ENCODE measurements at places on chromosomes 2 and 18.

DNA sequence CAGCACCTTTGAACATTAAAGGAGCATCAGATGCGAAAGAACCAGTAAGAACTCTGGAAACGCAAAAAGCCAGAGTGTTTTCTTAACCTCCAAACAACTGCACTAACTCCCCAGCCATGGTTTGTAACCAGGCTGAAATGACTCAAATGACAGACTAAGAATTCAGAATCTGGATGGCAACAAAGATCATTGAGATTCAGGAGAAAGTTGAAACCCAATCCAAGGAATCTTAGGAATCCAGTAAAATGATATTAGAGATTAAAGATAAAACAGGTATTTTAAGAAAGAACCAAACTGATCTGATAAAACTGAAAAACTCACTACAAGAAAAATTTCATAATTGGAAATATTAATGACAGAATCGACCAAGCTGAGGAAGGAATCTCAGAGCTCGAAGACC lies 116.7 kb downstream of the PTRHD1 start:
- DNase-seq, result no peak

DNA sequence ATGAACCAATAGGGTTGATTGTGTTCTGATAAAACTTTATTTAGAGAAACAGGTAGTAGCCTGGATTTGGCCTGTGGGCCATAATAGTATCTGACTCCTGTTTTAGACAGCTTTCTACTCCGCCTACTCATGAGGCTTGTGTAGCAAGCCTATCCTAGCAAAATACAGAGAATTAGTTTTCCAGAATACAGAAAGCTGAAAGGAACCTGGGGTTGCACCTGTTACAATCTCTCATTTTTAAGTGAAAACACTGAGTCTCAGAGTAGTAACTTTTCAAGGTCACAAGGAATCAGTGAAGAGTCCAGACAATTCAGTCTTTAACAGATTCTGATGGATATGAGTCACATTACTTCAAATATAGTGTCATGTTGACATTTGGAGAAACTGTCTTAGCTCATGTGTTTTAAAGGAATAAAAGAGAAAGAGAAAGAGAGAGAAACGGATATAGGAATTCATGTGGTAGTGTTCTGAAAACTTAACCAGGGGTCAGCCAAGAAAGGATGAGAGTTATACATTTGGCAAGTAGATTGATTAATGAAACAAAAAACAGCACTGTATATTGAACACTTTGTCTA lies 17.0 kb downstream of the ARHGAP28 start:
- no peak for DNase-seq

GRCh38 chr2:174245065-174245464 lies 3.3 kb downstream of the OLA1 start:
- no peak for DNase-seq

GRCh38 chr2:152396763-152397162 lies 61.8 kb downstream of the FMNL2 start:
- DNase-seq, result no peak

- no peak for DNase-seq
Observed at GRCh38 chr2:226837334-226837733, 1.5 kb downstream of the RHBDD1 start.

DNA sequence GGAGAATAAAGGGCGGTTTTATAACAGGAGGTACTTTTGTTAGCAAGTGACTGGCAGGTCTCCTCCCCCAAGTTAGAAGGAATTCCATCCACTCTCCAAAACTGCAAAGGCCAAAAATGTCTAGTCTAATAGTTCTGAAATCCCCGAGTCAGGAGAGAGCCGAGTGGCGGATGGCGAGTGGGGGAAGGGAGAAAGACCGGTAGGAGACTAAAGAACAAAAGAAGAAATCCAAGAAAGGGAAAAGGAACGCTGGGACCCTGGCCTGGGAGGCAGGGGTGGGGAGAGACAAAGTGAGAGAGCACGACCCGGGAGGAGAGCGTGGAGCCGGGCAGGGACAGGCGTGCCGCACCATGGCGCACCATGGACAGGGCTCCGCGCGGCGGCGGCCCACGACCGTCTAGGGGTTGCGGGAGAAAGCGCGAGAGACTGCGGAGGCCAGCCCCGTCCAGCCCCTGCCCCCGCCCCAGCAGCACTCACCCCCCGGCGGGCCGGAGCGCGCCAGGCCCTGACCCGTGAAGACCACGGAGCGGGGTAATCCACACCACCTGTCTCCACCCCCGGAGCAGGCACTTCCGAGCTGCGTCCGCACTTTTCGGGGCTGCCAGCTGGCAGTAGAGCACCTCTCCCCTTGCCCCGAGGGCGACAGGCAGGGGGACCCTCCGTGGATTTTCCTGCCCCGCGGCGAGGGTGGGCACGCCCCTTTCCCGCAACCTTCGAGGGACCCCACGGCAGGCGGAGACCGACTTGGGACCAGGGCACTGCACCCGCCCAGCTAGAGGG lies 1.6 kb downstream of the CDH2 start:
- peak; percentile 49 for DNase-seq

DNA sequence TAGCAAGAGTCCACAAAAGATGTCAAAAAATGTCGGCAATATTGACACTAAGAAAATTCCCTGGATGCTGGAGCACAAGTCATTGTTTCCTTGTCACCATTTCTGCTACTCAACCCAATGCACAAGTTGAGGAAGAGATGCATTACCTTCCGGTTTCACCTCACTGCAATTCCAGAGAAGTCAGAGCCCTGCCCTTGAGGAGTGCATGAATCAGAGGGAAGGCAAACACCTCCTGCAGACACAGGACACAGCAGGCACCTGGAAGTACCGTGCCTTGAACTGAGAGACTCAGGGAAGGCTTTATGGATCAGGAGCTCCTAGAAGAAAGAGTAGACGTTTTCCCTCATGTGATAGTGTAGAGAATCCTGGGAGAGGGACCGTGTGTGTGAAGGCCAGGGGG lies 62.7 kb upstream of the ARL4C start:
- no peak for DNase-seq

DNA sequence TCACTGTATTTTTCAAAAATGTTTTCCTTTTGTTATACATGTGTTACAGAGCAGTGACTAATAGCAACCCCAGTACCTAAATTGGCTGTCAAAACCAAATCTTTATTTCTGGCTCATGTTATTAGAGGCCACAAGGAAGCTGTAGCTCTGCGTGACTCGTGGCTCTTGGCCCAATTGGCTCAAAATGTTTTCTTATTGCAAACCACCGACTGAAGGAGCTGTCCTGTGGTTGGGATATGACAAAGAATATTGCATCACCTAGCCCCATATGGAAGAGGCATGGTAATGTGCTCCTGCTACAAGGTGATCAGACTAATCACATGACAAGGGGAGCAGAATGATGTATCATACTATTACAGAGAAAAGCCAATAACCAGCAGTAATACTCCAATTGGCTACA lies 1058.5 kb downstream of the CBLN2 start:
- DNase-seq, result no peak

DNA sequence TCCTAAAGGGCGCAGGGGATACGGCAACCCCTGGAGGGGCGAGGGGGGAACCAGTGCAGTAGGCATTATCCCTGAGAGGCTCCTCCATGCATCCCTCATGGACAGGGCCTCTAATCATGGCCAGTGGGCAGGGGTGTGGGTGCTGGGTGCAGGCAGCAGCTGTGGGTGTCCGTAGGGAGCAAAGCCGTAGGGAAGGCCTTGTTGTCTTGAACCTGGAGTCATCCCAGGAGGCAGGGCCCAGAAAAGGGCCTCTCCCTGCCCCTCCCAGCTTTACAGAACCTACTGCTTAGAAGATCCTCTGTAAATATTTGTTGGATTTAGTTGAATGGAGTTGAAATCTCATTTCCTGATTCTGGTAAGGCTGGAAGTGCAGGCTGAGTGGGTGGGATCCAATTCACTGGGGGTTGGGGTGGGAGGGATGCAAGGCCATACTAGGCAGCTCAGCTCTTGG lies 207.0 kb upstream of the HAAO start:
- no peak for DNase-seq

DNA sequence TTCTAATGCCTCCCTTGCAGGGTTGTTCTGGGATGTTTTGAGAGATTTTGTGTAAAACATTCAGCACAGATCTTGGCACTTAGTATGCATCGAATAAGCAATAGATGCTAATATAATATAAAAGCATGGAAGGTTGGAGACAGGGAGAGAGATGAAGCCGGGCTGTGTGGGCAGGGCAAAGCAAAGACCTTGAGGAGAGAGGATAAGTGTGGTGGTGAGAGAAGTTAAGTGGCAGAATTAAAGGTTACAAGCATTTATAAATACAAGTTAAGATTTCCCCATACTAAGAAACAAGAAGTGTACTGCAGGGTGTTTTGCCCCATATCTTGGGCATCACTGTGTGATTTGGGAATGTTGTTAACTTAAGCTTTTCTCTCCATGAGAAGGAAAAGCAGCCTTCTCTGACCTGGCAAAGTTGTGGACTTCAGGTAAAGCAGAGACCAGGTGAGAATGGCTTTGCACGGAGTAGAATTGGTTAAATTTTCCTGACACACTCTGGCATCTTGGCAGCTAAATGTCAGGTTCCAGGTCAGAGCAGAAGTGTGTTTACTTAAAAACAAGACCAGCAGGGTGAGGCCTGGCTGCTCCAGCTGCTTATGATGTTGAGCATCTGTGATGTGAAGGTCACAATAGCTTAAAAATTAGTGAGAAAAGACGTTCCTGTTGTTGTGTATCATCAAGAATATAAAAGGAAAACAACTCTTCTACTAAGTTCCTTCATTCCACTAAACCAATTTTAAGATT lies 288.5 kb upstream of the HNMT start:
- DNase-seq, result no peak

DNA sequence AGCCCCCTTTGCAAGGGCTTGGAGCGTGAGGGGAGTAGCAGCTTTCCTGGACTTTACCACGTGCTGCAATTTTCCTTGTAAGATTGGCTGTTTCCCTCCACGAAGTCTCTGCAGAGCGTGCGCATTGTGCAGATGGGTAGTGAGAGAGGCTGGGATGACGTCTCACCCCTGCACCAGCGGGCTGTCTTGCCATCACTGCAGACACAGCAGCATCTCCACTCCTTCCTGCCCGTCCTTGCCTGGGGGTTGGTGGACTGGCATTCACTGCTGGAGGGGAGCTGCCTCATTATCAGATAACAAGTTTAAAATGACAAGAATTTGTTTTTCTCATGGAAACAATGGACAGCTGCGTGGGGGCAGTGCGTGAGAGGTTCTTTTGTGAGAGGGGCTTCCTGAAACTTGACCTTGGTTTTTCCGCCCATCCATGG lies 45.3 kb upstream of the HS6ST1 start:
- DNase-seq, result no peak

DNA sequence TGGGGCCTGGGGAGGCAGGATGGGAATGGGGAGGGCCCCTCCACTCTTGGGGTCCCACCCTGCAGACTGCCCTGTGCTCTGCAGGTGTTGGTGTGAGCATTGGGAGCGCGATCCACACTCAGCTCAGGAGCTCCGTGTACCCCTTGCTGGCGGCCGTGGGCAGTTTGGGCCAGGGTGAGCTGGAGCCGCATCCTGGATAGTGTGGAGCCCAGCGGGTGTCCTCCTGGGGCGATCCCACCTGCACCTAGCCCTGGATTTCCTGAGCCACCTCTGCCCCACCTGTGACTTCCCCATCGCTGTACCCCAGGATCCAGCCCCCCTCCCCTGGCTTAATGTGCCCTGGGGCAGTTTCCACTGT lies 2.6 kb downstream of the PROM2 start:
- no peak for DNase-seq

DNA sequence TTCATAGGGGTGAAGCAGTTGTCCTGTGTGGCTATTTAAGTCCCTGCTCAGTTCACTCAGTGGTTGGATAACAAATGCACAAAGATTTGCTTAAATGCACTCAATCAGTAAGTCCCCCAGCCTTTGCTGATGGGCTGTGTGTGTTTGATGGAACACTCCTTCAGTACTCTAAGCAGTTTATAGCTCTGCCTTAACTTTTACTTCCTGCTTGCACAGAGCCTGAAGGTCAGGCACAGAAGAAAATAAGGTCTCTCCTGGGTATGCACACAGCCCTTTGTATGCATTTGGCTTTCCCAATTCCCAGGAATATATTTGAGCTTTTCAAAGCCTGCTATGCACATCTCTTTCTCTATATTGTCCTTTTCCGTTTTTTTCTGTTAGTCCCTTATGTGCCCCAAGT lies 208.7 kb upstream of the STK17B start:
- DNase-seq, result no peak

DNA sequence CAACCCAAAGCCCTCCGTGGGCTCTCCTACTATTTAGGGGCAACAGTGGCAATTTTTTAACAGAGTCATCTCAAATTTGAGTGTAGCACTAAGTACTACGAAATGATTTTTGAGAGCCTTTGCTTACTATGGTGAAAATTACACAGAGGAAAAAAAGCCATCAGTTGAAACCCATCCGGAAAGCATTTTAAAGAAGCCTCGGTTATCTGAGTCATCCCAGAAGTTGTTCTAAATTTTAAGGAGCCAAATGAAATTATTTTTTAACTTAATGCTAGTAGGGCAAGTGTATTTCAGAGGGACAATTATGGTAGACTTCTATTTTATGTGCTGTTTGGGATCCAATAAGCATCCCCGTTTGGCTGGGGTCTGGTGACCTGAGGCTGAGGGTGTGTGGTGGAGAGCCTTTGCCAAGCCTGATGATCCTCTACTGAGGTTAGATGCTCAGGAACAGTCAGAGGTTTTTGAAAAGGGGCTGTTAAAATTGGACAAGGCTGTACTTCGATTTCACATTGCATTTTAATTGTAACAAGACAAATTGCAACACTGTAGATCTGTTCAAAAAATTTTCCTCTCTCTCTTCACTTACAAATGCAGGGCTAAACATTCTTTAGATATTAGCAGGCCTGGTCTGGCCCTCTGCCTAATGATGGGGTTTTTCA lies 47.0 kb downstream of the RAPGEF4 start:
- DNase-seq, result no peak

DNA sequence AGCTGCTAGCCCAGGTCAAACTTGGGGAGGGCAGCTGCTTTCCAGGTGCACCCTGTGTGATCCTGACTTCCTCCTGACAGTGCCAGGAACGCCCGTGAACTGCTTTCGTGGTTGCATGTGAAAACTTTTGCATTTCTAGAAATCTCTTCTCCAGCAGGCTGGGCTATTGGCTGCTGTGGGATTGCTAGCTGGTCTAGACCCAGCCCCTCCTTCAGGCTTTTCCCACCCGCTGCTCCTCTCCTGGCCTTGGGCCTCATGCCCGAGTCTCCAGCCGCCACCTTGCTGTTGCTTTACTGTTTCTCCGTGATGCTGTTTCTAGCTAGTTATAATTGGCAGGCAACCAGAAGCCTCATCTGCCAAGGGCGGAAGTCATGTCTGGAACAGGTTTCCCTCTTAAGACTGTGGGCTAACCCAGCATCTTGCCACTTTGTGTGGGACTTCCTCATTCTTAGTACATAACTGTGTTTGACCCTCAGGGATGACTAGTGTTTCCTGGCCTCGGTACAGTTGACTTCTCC lies 27.0 kb upstream of the MGAT4A start:
- DNase-seq, result peak; percentile 29

GRCh38 chr2:62505109-62505749 lies 766 bp downstream of the TMEM17 start:
- DNase-seq, result no peak
